ENCODE measurements at places on chromosomes 12 and 14.

- DNase-seq, result no peak
Measured at GRCh38 chr14:102998393-102998792, 59.0 kb downstream of the CDC42BPB start.

GRCh38 chr14:52895000-52895399 lies 55.9 kb downstream of the FERMT2 start:
- no peak for DNase-seq

DNA sequence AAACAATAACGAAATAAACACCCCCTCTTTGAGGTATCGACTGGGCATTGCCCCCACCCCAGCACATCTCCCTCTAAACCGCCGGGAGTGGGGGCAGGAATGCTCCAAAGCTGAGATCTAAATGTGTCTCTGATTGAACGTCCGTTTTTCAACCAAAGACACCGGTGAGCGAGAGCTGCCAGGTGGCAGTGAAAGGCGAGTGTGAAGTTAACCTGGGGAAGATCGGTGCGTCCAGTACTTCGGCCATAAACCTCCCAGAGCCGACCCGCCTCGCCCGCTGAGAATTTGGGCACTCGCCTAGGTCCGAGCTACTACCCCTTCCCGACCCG lies 625 bp downstream of the ANGEL1 start:
- no peak for DNase-seq

GRCh38 chr12:101775816-101776215 lies 36.6 kb upstream of the SYCP3 start:
- no peak for DNase-seq

GRCh38 chr12:42421844-42422779 lies 96.1 kb downstream of the PPHLN1 start:
- no peak for DNase-seq

GRCh38 chr12:74537126-74537706 lies 419 bp upstream of the ATXN7L3B start:
- DNase-seq, result no peak

DNA sequence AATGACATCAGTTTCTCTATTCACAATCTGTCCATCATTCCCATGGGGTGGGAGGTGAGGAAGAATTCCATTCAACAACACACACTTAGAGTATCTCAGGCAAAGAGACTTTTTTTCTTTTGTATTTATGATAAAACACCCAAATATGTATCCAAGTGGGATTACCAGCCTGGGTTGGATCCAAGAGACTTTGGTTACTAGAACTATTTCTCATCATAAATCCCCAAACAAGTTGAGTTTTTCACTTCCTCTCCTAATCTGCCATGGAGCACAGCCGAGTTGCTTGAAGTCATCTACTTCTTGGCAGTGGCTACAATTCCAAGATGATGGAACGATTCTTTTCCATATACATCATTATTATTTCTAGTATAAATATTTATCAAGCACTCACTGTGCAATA lies 209.2 kb upstream of the HMGA2 start:
- no peak for DNase-seq

GRCh38 chr12:22377731-22378496 lies 43.4 kb upstream of the ST8SIA1 start:
- DNase-seq, result no peak

GRCh38 chr14:92582706-92583452 lies 69.3 kb downstream of the RIN3 start:
- DNase-seq, result no peak

- DNase-seq, result no peak
Measured at GRCh38 chr14:103562179-103562428, 353 bp downstream of the BAG5 start.

GRCh38 chr14:56855891-56856461 lies 45.7 kb upstream of the OTX2 start:
- DNase-seq, result no peak

DNA sequence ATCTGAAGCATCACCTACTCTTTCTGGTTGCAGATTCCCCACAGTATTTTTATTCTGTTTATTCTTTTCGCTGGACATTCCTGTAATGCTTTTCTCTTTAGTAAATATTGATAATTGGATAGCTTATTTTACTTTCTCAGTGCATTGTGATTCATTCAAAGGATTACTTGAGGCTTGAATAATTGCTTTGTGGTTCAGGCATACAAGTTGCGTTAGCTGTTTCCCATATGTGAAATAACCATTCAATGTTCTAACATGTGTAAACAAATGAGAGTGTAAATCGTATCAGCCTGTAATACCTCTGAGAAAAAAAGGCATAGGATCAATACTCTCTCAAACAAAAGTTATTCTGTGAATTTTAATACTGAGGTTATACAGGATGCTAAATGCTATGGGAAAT lies 1004.2 kb upstream of the SEL1L start:
- no peak for DNase-seq

GRCh38 chr12:99042226-99042625 lies 397.1 kb downstream of the APAF1 start:
- no peak for DNase-seq

GRCh38 chr12:3110578-3110977 lies 33.4 kb downstream of the TSPAN9 start:
- no peak for DNase-seq

DNA sequence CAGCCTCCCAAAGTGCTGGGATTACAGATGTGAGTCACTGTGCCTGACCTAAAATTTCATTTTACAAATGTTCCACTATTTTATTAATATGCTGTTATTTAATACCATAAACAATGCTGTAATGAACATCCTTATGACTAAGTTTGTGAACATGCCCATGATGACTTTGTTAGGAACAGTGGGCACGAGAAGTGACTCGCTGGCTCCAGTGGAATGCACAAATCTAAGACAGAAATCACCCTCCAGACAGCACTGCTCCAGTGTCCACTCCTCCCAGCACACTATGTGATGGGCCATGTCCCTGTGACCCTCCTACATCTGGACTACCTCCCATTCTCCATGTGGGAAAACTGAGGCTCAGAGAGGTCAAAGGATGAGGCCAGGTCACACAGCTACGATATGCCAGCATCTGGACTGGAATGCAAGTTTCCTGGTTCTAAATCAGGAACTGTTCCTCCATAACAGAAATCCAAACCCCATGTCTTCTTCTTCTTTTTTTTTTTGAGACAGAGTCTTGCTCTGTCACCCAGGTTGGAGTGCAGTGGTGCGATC lies 57.9 kb downstream of the GPR68 start:
- no peak for DNase-seq

- no peak for DNase-seq
Measured at GRCh38 chr14:32656601-32657000, 282.1 kb upstream of the NPAS3 start.

DNA sequence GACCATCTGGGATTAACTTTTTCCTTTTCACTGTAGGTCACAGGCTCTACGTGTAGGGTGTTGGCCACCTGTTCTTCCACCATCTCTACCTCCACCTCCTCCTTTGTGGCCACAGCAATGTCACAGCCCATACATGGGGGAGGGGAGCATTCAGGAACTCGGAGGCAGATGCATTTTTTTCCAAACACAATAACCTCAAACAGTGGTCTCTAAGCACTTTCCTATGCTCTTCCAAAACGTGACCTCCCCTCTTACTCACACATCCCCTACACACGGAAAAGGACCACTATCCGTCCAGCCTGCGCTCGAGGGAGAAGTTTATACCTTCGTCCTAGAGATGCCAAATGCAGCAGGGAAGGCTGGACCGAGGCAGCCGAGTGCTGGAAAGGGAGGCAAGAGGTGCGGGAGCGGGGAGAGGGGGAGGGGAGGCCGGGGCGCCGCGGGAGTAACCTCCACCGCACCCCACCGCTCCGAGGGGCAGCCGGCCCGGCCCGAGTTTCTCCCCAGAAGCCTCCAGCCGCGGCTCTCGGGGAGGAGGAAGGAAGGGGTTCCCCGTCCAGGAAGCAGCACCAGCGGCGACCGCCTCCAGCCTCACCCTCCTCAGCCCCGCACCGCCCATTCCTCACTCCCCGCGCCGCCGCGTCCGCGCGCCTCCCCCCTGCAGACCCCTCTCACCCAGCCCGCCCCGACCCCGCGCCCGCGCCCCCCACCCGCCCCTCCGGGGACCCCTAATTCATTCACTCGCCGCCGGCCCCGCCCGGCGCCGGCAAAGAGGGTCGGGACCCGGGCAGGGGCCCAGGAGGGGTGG lies 594 bp downstream of the KRAS start:
- peak; percentile 59 for DNase-seq

- no peak for DNase-seq
Measured at GRCh38 chr12:66800046-66800445, 121.2 kb upstream of the GRIP1 start.

DNA sequence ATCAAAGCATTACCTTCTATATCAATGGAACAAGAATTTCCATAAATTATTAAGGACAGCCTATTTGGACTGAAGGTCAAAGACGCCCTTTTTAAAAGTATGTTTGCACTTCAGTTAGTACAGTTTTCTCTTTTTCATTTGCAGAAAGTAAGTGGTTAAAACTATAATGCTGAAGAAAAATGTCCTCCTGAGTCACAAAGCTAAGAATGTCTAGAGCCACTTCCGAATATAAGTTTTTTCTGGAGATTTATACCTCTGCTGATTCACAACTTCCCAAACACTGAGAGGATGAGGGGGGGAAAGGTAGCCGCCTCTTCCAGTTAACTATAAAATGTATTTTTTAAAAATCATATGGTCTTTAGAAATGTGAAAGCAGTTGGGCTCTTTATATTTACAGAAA lies 84.9 kb downstream of the DUSP6 start:
- DNase-seq, result no peak

DNA sequence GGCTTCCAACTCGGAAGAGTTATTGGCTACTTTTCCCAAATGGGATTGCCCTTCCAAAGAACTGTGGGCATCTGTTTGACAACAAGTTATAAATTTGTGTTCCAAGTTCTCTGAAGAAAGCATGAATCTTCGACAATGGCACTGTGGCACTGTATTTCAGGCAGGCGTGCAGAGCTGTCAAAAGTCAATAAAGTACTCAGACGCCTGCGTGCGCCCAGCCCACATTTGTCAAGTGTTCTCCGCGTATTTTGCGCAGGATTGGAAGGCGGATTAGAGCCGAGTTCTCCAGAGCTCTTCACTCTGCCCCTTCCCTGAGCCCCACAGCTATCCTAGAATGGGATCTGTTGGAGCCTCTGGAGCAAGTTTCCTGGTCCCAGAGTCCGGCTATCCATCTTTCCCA lies 103.2 kb downstream of the SLC25A47 start:
- no peak for DNase-seq

DNA sequence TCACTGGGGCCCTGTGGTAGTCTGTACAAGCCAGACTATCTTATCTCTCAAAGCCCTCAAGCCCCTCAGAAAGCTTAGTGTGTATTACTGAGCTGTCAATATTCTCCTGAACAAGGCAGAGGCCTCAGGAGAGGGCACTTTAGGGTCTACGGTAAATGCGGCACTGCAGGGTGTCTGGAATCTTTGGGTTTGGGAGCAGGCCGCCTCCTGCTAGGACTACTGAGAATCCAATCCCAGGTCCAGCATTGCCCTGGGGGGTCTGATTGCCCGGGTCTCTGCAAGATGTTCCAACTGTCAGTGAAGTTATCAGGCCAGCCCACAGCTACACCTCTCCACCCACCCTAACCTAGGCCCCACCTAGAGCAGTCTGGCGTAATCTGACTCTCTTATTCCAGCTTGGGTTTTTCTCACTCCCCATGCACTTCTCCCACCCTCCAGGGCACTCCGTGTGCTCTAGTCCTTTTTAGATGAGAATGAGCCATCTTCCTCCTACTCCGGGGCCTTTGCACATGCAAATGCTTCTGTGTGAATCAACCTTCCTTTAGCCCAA lies 4.3 kb upstream of the ZFP36L1 start:
- no peak for DNase-seq

GRCh38 chr14:44027397-44027796 lies 479.7 kb downstream of the FSCB start:
- DNase-seq, result no peak

GRCh38 chr12:19709889-19710288 lies 270.6 kb downstream of the AEBP2 start:
- no peak for DNase-seq

DNA sequence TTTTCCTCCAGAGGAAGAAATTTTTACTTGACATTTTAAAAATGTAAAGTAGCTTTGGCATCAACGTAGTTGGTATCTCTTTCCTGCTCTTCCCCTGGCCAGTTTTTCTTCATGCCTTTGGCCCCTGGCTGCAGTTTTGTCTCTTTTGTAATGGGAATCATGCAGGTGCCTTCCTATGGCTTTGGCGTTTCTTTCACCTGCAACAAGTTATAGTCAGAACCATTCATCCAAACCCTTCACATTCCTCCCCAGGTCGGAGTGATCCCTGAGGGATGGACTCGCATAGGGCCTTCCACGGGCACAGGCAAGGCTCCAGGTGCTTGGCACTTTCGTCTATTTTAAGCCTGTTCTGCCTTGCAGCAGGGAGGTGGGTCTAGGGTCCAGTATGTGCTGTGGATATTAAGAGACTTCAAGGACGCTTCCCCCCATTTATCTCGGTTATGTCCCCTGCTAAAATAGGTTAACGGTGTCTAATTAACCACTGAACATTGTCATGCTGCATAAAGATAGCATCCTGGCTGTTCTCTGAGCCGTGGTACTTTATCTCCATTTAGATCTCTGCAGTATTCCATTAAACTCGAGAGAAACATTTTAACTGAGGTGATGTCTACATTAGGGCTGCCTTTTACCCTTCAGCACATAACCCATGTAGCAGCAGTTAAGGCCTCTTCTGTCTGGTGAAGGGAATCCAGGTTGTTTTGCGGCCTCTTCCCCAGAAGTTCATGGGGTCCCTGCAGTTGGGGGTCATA lies 66.3 kb downstream of the IFT43 start:
- DNase-seq, result no peak

Data from activated CD4-positive, alpha-beta T cell treated with anti-CD3 and anti-CD28 coated beads, Interleukin-2, amount 10 ng/mL, durations not matched to agents 7 days and 5 days (primary cell).